ENCODE measurements at places on chromosomes 3 and 15. TPM values are rescaled to one million over a fixed set of nuclear protein-coding genes. Genes with fewer than 3 reads are reported as not detected.
A peak's percentile ranks its signal among the peaks of the same experiment; 100 is the strongest.

- no peaks in the 10 kb centered on the region for H3K27me3 ChIP-seq
- no peak for DNase-seq
- H3K27ac ChIP-seq, result no peak overlapping the region
- no peak overlapping the region for H3K4me3 ChIP-seq
- H3K4me1 ChIP-seq, result no peaks in the 10 kb centered on the region
These were observed 64.1 kb downstream of the BTD start for GRCh38 chr3:15665510-15666150.

DNA sequence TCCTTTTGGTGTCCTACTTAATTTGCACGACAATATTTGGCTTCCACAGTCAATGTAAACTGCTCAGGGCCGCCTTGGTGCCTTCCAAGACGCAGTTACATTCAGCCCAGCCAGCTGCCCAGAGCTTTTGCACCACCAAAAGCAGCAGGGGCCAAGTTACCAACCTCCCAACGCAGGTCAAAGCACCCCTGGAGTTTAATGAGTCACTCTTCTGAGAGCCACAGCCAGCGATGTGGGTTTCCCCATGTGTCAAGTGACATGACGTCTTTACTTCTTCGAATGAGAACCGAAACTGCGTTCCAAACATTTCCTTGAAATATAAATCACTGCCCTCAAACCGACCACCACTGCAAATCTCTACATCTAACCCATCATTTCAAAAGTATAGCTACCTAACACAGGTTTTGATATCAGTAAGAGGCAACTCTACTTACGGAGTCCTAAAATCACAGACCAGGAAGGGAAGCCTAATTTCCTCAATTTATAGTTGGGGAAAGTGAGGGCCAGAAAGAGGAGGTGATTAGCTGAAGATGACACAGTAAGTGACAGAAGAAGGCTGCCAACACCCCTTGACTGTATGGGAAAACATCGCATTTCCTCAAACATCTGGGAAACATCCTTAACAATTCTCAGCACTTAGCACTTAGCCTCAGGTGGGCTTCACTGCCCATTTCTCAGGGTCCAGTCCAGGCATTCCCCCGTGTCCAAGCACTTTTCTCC, 24.5 kb downstream of the MB21D2 start:
- H3K27ac ChIP-seq, result no peak overlapping the region
- H3K27me3 ChIP-seq, result no peaks in the 10 kb centered on the region
- no peaks in the 10 kb centered on the region for H3K36me3 ChIP-seq
- DNase-seq, result no peak

The CISH gene
- polyA plus RNA-seq, result 29.2 TPM

GRCh38 chr3:122091602-122092295, 36.6 kb downstream of the CD86 start:
- no peaks in the 10 kb centered on the region for H3K36me3 ChIP-seq
- no peak overlapping the region for H3K27ac ChIP-seq
- no peak overlapping the region for H3K4me3 ChIP-seq

DNA sequence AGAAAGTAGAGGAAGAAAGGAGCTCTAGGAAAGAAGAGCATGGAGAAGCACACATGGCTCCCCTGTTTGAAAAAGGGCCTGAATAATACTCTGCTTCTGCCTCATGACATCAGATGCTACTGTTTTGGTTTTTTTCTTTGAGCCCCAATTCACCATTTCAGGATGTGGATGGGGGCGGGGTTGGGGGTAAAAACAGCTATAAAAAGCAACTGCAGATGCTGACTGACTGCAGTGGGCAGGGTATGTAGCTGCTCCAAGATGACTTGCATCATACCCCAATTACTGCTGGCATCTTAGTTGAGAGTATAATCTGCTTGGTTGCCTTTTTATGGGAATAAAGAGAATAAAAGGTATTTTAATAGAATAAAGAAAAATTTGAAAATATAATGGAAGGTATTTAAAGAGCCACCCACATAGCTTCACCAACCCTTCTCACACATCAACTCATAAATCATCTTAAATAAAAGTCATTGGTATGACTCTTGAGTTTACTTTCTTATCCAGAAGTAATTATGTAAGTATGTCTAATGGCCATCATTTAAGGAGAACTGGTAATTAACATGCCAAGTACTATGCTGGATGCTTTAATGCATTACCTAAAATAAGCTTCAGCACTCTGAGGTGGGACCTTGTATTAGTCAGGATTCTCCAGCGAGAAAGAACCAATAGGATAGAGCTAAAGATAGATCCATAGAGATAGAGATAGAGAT, 36.4 kb upstream of the TMEM45A start:
- H3K4me1 ChIP-seq, result no peaks in the 10 kb centered on the region
- DNase-seq, result no peak
- no peak overlapping the region for H3K4me3 ChIP-seq
- no peaks in the 10 kb centered on the region for H3K36me3 ChIP-seq
- no peak overlapping the region for H3K27ac ChIP-seq

GRCh38 chr15:67093504-67093862, 28.1 kb downstream of the SMAD3 start:
- H3K27ac ChIP-seq, result peak overlapping the region; percentile 97
- no peaks in the 10 kb centered on the region for H3K27me3 ChIP-seq
- H3K36me3 ChIP-seq, result peaks cover 37% of the 10 kb centered on the region
- DNase-seq, result no peak
- no peak overlapping the region for H3K4me3 ChIP-seq

DNA sequence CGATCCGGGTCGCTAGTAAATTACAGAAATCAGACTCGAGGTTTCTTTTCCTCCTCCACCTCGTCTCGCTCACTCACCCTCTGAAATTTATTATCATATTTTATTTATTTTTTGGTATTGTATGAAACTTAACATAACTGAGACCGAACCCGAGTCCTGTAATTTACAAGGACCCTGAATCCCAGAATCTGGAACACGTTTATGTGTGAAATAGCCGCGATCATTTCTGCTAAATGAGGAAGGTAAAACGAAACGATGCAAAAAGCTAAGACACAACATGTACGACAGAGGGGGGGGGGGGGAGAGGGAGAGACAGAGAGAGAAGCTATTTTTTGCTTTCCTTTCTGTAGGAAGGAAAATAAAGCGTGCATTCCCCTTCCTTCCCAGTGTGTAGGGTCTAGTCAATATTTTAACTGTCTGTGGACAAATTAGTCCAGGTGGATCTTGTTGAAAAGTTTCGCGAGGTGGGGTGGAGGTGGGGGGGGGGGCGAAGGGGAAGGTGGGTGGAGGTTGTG, 1.6 kb downstream of the BBX start:
- peak; percentile 11 for DNase-seq
- peak overlapping the region; percentile 76 for H3K27ac ChIP-seq
- H3K27me3 ChIP-seq, result no peaks in the 10 kb centered on the region
- peaks cover 11% of the 10 kb centered on the region for H3K36me3 ChIP-seq
- H3K4me1 ChIP-seq, result peaks cover 5% of the 10 kb centered on the region
- H3K4me3 ChIP-seq, result peak overlapping the region; percentile 86

DNA sequence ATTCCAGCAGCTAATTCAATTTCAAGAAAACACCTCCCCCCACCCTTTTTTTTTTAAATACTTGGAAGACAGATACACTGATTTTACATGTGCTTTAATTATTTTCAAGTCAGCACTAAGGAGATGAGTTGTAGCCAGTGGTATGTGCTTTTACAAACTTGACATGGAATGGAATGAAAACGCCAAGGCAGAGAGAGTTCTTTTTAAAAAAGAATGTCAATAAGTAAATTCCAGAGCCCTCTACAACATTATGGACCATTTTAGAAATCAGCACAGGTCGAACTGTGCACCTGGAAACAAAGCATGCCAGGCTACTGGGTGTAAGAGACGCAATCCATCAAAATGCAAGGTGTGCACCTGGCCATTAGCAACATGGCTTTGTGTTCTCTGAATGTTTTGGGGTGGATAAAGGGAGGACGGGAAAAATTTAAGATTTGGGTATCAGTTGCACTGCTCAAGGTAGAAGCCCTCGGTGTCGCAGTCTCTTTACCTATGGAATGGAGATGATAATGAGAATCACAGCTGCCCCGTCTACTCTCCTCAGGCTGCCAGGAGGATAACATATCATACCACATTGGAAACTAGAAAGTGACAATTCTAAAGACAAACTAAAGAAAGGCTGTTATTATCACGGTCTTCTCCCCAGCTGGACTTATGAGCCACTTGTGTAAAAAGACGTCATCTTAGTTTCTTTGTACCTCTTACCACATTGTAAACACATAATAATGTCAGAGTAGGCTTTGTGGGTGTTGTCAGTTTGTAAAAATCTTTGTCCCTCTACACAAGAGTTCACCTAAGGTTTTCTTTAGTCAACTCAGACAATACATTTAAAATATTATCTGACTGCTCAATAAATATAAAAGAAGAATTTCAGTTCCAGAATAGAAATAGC, 107.4 kb upstream of the PRICKLE2 start:
- no peaks in the 10 kb centered on the region for H3K4me1 ChIP-seq
- no peaks in the 10 kb centered on the region for H3K36me3 ChIP-seq
- no peak overlapping the region for H3K4me3 ChIP-seq
- H3K27me3 ChIP-seq, result no peaks in the 10 kb centered on the region

DNA sequence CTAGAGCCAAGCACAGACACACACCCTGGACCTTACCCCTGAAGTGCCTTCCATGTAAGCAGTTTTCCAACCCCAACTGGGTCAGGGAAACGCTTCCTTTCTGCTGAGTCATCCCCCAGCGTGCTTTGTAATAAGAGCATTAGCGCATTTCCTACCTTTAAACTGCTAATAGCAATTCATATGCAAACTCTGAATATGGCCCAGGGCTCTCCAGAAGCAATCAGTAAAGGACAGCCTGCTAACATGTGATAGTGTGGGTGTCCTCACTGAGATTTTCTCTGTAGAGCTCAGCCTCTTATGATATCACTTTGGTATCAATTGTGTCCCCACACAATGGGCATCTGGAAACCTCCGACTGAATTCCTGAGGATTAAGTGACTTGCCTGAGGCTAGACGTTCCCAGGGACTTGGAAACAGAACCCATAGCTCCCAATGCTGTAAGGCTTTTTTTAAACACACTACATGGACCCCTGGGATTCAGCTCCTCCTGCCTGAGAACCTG, 5.6 kb downstream of the GABRB3 start:
- H3K36me3 ChIP-seq, result no peaks in the 10 kb centered on the region
- DNase-seq, result no peak
- H3K4me3 ChIP-seq, result no peak overlapping the region
- no peaks in the 10 kb centered on the region for H3K27me3 ChIP-seq

- H3K27me3 ChIP-seq, result no peaks in the 10 kb centered on the region
- H3K27ac ChIP-seq, result no peak overlapping the region
- no peak for DNase-seq
- no peak overlapping the region for H3K4me3 ChIP-seq
- no peaks in the 10 kb centered on the region for H3K4me1 ChIP-seq
- H3K36me3 ChIP-seq, result no peaks in the 10 kb centered on the region
These were observed 367.6 kb upstream of the PLSCR5 start for GRCh38 chr3:146972726-146973125.

DNA sequence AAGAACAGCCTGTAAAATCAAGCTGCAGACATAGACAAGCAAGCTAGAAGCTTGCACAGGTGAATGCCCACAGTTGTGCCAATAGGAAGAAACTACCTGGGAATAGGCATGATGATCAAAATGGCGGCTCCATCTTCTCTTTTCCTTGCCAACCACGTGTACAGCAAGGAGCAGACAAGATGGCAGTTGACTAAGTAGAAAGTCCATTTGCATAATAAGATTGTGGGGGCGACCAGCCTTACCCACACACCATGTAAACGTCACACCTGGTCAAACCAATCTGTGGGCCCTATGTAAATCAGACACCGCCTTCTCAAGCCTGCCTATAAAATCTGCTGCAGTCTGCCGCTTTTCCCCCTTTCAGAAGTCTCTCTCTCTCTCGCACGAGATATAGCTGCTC, 25.1 kb upstream of the ANKRD34C start:
- no peak overlapping the region for H3K27ac ChIP-seq
- no peaks in the 10 kb centered on the region for H3K27me3 ChIP-seq
- H3K4me1 ChIP-seq, result no peaks in the 10 kb centered on the region
- DNase-seq, result no peak

- H3K4me3 ChIP-seq, result no peak overlapping the region
- no peaks in the 10 kb centered on the region for H3K27me3 ChIP-seq
- H3K27ac ChIP-seq, result no peak overlapping the region
- H3K36me3 ChIP-seq, result peaks cover 21% of the 10 kb centered on the region
These were observed 12.9 kb downstream of the B3GNT5 start for GRCh38 chr3:183265834-183266417.

The SLC2A2 gene
- not detected for polyA plus RNA-seq

GRCh38 chr3:143172062-143172794, 52.7 kb downstream of the CHST2 start:
- no peak for DNase-seq
- no peaks in the 10 kb centered on the region for H3K36me3 ChIP-seq
- no peak overlapping the region for H3K27ac ChIP-seq
- H3K27me3 ChIP-seq, result no peaks in the 10 kb centered on the region
- no peak overlapping the region for H3K4me3 ChIP-seq
- peaks cover 49% of the 10 kb centered on the region for H3K4me1 ChIP-seq

GRCh38 chr3:88235102-88235501, 85.3 kb downstream of the C3orf38 start:
- H3K4me1 ChIP-seq, result no peaks in the 10 kb centered on the region
- H3K36me3 ChIP-seq, result no peaks in the 10 kb centered on the region
- H3K27ac ChIP-seq, result no peak overlapping the region
- DNase-seq, result no peak
- H3K27me3 ChIP-seq, result no peaks in the 10 kb centered on the region
- H3K4me3 ChIP-seq, result no peak overlapping the region

- peaks cover 19% of the 10 kb centered on the region for H3K27me3 ChIP-seq
- H3K4me3 ChIP-seq, result no peak overlapping the region
- no peaks in the 10 kb centered on the region for H3K4me1 ChIP-seq
- H3K27ac ChIP-seq, result no peak overlapping the region
These were observed 201.4 kb downstream of the SSR3 start for GRCh38 chr3:156353563-156353962.

GRCh38 chr3:30354972-30355371, 251.4 kb upstream of the TGFBR2 start:
- no peaks in the 10 kb centered on the region for H3K36me3 ChIP-seq
- H3K4me3 ChIP-seq, result no peak overlapping the region
- DNase-seq, result no peak

DNA sequence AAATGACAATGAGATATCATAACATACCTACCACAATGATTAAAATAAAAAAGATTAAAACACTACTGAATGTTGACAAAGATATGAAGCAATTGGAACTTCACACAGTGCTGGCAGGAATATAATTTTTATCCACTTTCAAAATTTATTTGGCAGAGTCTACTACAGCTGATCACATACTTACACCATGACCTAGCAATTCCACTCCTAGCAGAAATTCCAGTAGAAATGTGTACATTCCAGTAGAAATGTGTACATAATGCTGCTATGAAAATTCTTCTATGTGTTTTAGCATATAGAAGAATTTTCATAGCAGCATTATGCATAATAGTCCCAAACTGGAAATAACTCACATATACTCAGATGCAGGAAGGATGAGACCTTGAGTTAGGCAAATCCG, 43.5 kb downstream of the IFT57 start:
- no peak overlapping the region for H3K27ac ChIP-seq
- DNase-seq, result no peak
- H3K4me1 ChIP-seq, result no peaks in the 10 kb centered on the region
- no peaks in the 10 kb centered on the region for H3K27me3 ChIP-seq

The DGKG gene
- 0.01 TPM for polyA plus RNA-seq

The SENP7 gene
- polyA plus RNA-seq, result 10.5 TPM

The C3orf85 gene
- polyA plus RNA-seq, result not detected

- no peaks in the 10 kb centered on the region for H3K36me3 ChIP-seq
- H3K27me3 ChIP-seq, result no peaks in the 10 kb centered on the region
- H3K27ac ChIP-seq, result peak overlapping the region; percentile 82
- H3K4me1 ChIP-seq, result no peaks in the 10 kb centered on the region
These were observed 21.3 kb downstream of the ADGRG7 start for GRCh38 chr3:100630664-100631063.
